ENCODE measurements at places on chromosomes 3 and 15.

GRCh38 chr3:177111541-177111949 lies 85.7 kb downstream of the TBL1XR1 start:
- DNase-seq: no peak

- DNase-seq: no peak
Observed at GRCh38 chr3:30495172-30496065, 111.0 kb upstream of the TGFBR2 start.

DNA sequence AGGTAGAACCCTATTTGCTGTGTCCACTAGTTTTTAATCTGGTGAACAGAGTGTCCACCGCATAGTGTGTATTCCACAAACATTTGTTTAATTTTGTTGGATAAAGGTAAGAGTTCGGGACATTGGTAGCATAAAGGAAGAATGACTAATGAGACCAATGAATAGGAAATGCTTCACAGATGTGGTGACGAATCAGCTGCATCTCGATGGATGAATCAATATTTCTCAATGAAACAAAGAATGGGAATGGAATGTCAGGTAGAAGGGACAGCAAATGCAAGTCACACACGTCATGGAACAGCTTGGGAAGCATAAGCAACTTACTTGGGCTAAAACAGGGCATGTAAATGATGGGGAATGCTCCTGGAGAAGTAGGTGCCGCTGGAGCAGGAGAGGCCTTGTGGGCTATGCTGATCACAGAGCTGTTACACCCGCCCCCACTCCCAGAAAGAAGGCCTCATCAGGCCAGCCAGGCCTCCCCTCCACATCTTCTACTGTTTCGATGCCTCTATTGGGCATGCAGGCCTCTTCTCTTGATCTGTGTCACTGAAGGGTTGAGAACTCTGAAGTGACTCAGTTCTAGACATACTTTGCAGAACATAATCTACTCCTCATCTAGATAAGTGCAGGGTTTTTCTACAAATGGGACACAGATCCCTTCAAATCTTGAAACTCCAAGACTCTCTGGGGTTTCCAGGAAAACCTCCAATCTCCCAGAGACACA lies 120.0 kb upstream of the GADL1 start:
- no peak for DNase-seq

GRCh38 chr3:129936757-129937156 lies 37.8 kb upstream of the TRH start:
- DNase-seq: peak; percentile 59

- no peak for DNase-seq
Observed at GRCh38 chr3:126545544-126545943, 13.2 kb downstream of the C3orf22 start.

GRCh38 chr3:89699771-89700170 lies 592.4 kb downstream of the EPHA3 start:
- DNase-seq: no peak

DNA sequence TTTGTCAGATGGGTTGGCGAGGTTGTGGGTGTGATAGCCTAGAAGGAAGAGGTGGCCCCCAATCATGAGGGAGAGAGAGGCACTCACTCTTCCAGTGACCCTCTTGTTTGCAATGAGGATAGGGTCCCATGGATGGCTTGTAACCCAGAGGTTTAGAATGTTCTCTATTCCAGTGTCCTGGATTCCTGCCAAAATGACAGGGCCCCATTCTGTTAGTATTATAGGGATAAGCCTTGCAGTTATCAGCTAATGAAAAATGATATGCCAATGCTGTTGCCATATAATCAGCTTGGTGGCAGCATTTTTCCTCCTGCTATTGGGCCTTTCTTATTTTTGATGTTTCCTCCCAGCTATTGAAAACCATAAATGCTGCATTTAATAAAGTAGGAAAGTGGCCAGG lies 23.3 kb upstream of the SENP7 start:
- no peak for DNase-seq

GRCh38 chr15:59174835-59175831 lies 31.5 kb upstream of the LDHAL6B start:
- DNase-seq: peak; percentile 51

GRCh38 chr3:105355408-105356061 lies 11.2 kb upstream of the ALCAM start:
- no peak for DNase-seq

GRCh38 chr3:48855681-48856447 lies 8.2 kb upstream of the PRKAR2A start:
- DNase-seq: no peak

GRCh38 chr15:66947471-66947870 lies 117.9 kb upstream of the SMAD3 start:
- no peak for DNase-seq

GRCh38 chr15:78251136-78251535 lies 13.2 kb upstream of the DNAJA4 start:
- no peak for DNase-seq

Data from NCI-H1436 (cell line).